Activated CD4-positive, alpha-beta T cell treated with anti-CD3 and anti-CD28 coated beads, Interleukin-2, amount 10 ng/mL, durations not matched to agents 24 days and 14 days (primary cell): ENCODE measurements at places on chromosomes 4 and X.

DNA sequence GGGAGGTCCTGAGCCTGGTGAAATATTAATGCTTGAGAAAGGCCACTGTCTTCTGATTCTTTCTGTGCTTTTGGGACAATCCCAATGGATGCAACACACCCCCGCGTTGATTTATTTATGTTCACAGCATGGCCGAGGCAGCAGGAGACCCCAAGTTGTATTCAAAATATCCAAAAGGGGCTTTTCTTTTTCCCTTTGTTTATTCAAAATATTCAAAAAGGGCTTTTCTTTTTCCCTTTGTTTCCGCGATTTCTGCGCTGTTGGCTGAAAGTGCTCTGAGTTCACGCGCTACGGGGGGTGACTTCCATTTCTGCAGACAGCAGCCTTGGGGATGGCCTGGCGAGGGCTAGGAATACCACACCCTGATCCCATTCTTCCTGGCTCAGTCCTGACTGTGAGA lies 59.5 kb upstream of the PPP2R3B start:
- DNase-seq = no peak

GRCh38 chr4:4521731-4522130 lies 20.1 kb downstream of the STX18 start:
- no peak for DNase-seq

GRCh38 chr4:184030036-184030435 lies 124.9 kb downstream of the STOX2 start:
- no peak for DNase-seq

GRCh38 chr4:181559637-181560036 lies 683.6 kb upstream of the TENM3 start:
- no peak for DNase-seq
